ENCODE measurements at places on chromosomes 5 and 9.

- no peak for DNase-seq
These were observed 98.5 kb upstream of the LHFPL2 start for GRCh38 chr5:78747055-78747454.

GRCh38 chr9:107044872-107045271 is 181.9 kb downstream of the ZNF462 start:
- DNase-seq, result no peak

DNA sequence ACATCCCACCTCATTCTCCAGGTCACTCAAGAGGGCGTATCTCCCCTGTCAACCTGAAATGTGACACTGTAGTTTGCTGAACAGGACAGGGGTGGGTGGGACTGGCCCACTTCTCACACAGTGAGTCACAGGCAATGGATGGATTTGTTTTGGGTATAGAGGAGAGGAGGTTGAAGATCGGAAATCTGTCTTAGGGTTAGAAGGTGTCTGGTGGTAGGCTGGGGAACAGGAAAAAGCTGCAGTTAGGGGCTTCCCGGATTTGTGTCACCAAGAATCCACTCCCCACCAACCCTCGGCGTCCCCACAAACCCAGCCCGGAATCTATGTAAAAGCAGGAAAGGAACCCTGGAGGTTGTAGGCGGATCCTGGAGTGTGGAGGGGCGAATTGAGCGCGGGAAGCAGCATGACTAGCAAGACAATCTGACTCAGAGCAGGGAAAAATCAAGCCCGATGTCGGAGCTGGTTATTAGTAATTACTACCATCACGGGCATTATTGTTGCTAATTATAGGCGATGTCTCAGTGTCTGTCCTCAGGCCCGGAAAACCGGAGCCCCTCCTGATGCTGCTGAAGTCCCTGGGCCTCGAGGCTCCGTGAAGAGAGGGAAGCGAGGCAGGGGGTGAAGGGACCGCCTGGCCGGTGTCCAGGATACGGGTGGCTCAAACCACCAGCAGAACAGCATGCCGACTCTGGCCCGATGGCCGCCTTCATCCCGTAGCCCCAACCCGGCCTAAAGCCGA is 1.7 kb upstream of the IRX1 start:
- no peak for DNase-seq

GRCh38 chr5:126166368-126166767 is 256.8 kb upstream of the GRAMD2B start:
- DNase-seq, result no peak

DNA sequence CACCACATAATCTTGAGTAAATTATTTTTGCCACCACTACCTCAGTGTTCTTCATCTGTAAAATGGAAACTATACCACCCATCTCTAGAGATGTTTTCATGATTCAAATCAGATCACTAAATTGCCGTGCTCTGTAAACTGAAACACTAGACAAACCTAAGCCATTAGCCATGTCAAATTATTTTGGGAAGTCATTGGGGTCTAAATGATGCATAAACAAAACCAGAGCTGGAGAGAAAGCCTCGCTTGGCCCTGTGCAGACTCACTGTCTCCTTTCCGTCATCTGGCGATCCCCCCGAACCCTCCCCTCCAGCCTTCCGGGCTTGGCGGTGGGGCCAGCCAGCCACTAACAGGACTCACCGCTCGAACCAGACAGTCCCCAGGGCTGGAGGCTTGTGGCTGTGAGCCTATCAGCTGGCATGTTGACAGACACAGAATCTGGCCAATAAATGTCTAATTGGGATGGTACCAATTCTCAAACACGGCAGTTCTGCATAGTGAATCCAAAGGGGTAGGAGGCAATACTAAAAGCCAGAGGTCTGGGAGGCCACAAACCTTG is 256.5 kb downstream of the SEC61B start:
- DNase-seq, result no peak

- no peak for DNase-seq
These were observed 88.3 kb upstream of the COL5A1 start for GRCh38 chr9:134553061-134553891.

DNA sequence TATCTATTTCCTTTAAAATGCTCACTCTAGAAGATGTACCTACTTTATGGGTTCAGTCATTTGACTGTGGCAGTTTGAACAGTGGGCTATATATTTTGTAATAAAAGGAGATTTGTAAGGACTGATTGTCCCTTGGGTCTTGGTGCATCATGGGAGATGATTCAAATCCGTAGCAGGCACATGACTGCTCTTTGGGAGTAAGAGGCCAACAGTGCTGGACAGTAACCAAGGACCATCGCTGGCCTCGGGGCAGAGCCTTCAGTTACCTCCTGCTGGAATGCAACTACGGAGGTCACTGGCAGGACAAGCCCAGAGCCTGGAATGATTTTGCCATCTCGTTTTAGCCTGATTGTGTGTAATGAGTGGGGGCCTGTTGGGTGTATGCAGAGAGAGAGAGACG is 7.0 kb upstream of the MAMDC2 start:
- DNase-seq, result no peak

DNA sequence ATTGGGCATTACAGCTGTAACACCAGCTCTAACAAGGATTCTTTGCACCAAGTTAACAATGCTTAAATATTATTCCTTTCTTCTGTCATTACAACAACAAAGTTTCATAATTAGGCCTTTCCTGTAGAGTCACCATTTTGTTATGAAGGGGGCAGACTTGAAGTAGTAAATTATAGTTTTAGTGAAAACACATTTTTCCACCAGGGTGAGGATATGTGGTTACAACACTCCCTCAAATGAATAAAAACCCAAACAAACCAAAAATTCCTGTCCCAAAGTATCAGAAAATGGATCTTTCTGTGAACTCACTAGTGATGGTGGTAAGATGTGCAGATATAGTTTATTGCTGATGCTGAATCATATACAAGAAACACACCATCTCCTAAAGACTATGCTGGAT is 250.5 kb upstream of the TUT7 start:
- no peak for DNase-seq

- no peak for DNase-seq
These were observed 69.7 kb upstream of the PPP3R2 start for GRCh38 chr9:101664453-101664852.

GRCh38 chr9:120389867-120390266 is 190.1 kb downstream of the CDK5RAP2 start:
- DNase-seq, result no peak

DNA sequence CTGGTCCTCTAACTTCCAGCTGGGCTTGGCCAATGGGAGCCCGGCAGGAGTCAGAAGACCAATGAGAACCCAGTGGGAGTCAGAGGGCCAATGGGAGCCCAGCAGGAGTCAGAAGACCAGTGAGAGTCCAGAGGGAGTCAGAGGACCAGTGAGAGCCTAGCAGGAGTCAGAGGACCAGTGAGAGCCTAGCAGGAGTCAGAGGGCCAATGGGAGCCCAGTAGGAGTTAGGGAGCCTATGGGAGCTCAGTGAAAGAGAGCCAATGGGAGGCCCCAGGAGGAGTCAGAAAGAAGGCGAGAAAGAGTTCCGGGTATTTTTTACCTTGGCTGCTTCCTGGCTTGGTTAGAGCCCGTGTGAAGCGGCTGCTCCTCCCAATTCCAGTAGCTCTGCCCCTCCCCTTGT is 191.0 kb downstream of the GABBR2 start:
- DNase-seq, result no peak

- DNase-seq, result no peak
These were observed 576 bp downstream of the MAP1B start for GRCh38 chr5:72107901-72108201.

- no peak for DNase-seq
These were observed 136.1 kb downstream of the FGF1 start for GRCh38 chr5:142549834-142550233.

GRCh38 chr9:110640736-110641135 is 27.9 kb upstream of the MUSK start:
- no peak for DNase-seq

GRCh38 chr5:88258636-88259035 is 10.0 kb downstream of the TMEM161B start:
- no peak for DNase-seq

DNA sequence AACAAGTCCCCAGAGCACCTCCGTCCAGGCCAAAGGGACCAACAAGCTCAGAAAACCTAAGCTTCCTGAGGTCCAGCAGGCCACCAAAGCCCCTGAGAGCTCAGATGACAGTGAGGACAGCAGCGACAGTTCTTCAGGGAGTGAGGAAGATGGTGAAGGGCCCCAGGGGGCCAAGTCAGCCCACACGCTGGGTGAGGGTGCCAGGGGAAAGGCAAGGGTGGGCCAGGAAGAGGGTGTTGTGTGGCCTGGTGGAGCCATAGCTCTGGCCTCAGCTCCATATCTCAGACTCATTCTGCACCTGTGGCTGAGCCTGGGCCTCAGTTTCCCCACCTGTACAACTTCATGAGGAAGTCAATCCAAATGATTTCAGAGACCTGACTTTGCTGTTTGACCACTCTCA is 20.7 kb downstream of the CD74 start:
- DNase-seq, result no peak

DNA sequence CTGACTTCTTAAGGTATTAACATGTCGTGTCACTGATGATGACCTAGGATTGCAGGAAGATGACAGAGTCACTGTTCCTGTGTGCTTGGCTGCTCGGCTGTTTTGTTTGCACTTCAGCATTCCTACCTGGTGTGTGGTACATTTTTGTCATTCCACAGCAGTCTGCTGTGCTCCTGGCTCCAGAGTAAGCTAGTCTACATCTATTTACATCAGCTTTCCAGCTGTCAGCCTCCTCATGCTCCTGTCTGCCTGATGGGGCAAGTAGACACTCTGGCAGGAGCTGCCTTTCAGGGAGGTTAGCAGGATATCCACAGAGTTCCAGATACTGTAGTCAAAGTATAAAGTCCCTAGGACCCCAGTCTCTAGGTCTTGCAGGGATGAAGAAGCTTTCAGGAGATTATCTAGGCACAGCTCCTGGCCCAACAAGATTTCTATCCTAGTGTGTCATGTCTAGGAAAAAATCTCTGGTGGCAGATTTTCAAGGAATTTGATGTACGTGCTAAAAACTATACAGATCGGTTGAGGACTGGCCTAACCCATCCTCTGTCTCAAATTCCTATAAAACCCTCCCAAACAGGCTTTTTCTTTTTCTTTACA is 28.4 kb downstream of the RUSC2 start:
- DNase-seq, result no peak

DNA sequence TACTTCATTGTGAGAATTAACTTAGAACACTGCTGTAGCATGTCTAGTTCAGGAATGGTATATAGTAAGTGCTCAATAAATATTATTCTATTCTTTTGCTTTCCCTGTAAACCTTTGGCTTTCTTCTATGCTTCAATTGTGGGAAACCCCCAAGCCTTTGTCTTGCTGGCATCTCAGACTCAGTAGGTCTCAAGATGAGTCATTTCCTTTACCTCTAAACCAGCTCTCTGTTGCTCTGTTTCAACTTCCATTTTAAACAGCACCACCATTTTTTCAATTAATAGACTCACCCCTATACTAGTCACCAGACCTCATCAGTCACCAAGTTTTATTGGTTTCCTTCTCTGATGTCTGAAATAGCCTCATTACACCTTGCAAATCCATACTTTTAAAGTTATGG is 43.5 kb downstream of the DMAC1 start:
- no peak for DNase-seq

DNA sequence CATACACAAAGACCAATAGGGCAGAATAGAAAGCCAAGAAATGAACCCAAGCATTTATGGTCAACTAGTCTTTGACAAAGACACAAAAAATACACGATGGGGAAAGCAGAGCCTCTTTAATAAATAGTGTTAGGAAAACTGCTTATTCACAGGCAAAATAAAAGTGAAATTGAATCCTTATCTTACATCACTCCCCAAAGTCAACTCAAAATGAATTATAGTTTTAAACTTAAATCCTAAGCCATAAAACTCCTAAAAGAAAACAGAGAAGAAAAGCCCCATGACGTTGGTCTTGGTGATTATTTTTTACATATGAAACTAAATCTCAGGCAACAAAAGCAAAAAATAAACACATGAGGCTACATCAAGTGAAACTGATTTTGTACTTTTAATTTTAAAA is 46.8 kb downstream of the CHSY3 start:
- no peak for DNase-seq

- no peak for DNase-seq
These were observed 85.2 kb upstream of the TNC start for GRCh38 chr9:115202960-115203751.

- no peak for DNase-seq
These were observed 29.2 kb upstream of the ARHGEF28 start for GRCh38 chr5:73596705-73597328.

GRCh38 chr9:127118597-127119319 is 3.7 kb downstream of the ANGPTL2 start:
- DNase-seq, result no peak

DNA sequence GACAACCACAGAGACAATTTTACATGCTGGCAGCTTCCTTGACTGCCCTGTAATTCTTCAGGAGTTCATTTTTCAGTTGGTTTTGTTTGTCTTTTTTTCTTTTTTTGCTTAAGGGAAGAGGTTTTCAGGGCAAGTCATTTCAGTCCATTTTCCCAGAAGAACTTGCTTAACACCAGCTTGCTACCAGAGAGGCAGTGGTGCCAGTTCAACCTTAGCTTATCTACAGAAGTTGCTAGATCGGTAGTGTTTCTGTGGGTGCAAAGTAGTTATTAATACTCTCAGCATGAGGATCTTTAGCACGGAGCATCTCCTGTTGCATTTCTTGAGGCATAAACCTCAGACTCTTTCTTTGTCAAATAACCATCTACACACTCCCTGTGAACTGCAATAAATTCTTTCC is 1.1 kb downstream of the SPEF2 start:
- peak; percentile 10 for DNase-seq

DNA sequence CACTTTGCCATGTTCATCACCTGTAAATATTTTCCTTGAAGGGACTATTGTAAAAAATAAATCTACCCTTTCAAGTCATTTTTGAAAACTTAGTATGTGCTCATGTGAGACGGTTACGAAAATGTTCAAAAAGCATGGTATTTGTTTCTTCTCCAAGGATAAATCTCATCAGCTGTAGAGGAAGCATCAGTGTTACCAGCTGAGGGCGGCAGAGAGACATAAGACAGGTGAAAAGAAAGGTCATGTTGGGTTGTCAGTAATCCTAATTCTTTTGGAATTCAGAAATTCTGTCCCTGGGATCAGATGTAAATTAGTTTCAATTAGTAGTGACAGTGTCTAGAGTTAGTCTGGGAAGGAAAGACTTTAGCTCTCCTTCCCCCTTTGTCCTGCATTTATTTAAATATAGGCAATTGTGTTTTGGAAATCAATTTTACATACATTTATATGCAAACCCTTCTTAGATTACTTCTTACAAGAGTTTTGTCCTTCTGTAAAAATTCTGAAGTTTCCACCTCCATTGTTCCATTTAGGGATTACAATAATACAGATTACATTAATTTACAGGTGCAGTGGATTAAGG is 791.9 kb upstream of the CDH6 start:
- no peak for DNase-seq

GRCh38 chr5:16918156-16918555 is 17.9 kb downstream of the MYO10 start:
- no peak for DNase-seq

GRCh38 chr5:112848116-112848811 is 12.8 kb upstream of the SRP19 start:
- DNase-seq, result no peak

GRCh38 chr9:33858423-33858822 is 41.5 kb downstream of the UBE2R2 start:
- no peak for DNase-seq

Data from frontal cortex (tissue), 4 donors.